ENCODE measurements at places on chromosomes 5 and 9. TPM values are rescaled to one million over a fixed set of nuclear protein-coding genes. Genes with fewer than 3 reads are reported as not detected.

The BAAT gene
- not detected for total RNA-seq

The NUTM2G gene
- not detected for total RNA-seq

The RFX3 gene
- 12.7 TPM for total RNA-seq

DNA sequence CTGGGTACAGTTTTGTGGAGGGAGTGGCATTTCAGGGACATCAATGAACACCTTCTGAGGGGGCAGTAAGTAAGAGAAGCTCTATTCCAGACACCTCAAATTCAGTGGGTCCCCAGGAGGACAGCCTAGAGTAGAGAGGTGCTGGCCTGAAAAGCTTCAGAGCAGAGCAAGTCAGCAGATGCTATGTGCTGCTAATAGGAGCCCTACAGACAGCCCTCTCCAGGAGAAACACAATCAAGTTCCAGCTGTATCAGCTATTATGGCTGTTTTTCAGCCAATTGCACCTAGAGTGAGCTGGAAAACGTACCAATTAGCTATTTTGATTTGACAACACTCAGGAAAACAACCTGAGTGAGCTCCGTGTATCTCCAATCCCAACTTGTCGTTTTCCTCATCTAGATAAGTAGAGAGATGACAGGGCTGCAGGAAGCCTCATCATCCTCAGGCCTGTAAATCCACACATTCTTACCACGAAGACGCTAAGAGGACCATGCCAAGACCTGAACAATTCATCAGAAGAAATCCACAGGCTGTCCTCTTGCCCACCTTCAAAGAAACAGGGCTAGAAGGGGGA, 104.9 kb downstream of the PIK3R1 start:
- no peak for DNase-seq
- H3K27me3 ChIP-seq, result peaks cover 4% of the 10 kb centered on the region
- no peak overlapping the region for H3K4me3 ChIP-seq
- H3K36me3 ChIP-seq, result no peaks in the 10 kb centered on the region
- H3K4me1 ChIP-seq, result peaks cover 7% of the 10 kb centered on the region
- no peak overlapping the region for H3K27ac ChIP-seq

DNA sequence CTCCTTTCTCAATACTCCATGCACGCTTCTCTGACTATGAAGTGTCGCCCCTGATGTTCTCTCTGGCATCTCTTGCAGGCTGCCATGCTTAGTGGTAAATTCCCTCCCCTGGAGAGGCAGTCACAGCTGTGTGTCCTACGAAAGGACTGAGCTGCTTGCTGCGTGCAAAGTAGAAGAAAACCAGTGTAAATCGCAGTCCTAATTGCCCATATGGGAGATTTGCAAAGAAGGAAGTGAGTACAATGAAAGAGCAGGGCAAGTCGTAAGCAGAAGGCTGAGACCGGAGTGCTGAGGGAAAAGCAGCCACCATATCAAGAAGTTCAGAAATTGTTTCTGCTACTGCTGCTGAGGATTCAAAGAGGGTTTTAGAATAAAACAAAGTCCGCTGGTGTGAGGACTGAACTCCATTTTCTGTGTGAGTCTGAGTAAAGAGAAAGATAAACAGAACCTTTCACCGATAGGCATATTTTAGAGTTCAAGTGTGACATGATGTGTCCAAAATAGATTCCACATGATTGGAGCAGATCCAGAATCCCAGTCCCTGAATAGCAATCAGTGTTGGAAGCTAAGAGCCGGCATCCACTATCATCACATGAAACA, 507.8 kb upstream of the MPDZ start:
- H3K4me1 ChIP-seq, result no peaks in the 10 kb centered on the region
- H3K27ac ChIP-seq, result no peak overlapping the region
- no peaks in the 10 kb centered on the region for H3K36me3 ChIP-seq
- no peak for DNase-seq

DNA sequence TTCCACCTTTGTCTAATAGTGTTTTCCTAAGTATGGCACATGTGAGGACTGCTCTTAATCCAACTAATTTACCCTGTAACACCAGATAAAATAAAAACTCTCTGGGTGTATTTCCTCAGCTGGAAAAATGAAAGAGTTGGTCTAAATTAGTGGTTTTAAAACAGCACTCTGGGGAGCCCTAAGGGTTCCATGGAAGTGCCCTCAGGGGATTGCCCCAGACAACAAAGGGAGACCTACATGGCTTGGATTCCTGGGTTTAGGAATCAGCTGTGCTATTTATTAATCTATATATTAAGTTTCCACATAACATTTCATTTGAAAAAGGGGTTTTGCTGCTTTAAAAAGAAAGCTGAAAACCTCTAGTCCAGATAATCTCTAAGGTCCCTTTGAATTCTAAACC, 20.2 kb downstream of the ADAMTS6 start:
- H3K27me3 ChIP-seq, result no peaks in the 10 kb centered on the region
- DNase-seq, result no peak

- no peak overlapping the region for H3K27ac ChIP-seq
- H3K36me3 ChIP-seq, result no peaks in the 10 kb centered on the region
- peak; percentile 37 for DNase-seq
- H3K4me1 ChIP-seq, result peaks cover 8% of the 10 kb centered on the region
- peaks cover 20% of the 10 kb centered on the region for H3K27me3 ChIP-seq
- peak overlapping the region; percentile 9 for H3K4me3 ChIP-seq
Observed at GRCh38 chr9:137294091-137294680, 7.9 kb downstream of the NRARP start.

- peaks cover 40% of the 10 kb centered on the region for H3K27me3 ChIP-seq
- H3K27ac ChIP-seq, result no peak overlapping the region
- DNase-seq, result no peak
- H3K4me1 ChIP-seq, result peaks cover 7% of the 10 kb centered on the region
- no peak overlapping the region for H3K4me3 ChIP-seq
Observed at GRCh38 chr5:17222664-17223063, 5.2 kb downstream of the BASP1 start.

DNA sequence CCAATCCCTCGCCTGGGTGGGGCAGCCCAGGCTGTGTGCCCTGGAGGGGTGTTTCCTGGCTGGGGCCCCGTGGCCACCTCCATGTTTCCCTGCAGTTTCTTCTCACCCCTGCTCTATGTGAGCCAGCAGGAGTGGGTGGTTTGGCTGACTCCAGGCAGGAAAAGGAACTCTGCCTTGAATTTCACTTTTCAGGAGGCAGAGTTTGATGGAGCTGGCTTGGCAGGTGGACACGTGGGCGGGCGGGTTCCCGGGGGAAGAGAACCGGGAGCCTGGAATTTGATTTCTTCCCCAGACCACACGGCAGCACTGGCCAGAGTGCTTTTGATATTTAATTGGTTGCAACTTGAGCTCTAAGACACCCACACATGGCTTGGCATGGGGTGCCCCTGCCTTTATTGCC, 119.8 kb upstream of the PANK3 start:
- DNase-seq, result no peak
- H3K4me3 ChIP-seq, result no peak overlapping the region
- H3K4me1 ChIP-seq, result no peaks in the 10 kb centered on the region
- no peaks in the 10 kb centered on the region for H3K36me3 ChIP-seq
- no peak overlapping the region for H3K27ac ChIP-seq

Data from activated naive CD4-positive, alpha-beta T cell treated with anti-CD3 and anti-CD28 coated beads for 36 hours (primary cell).